ENCODE measurements at places on chromosomes 6 and 20. TPM values are rescaled to one million over a fixed set of nuclear protein-coding genes. Genes with fewer than 3 reads are reported as not detected.

DNA sequence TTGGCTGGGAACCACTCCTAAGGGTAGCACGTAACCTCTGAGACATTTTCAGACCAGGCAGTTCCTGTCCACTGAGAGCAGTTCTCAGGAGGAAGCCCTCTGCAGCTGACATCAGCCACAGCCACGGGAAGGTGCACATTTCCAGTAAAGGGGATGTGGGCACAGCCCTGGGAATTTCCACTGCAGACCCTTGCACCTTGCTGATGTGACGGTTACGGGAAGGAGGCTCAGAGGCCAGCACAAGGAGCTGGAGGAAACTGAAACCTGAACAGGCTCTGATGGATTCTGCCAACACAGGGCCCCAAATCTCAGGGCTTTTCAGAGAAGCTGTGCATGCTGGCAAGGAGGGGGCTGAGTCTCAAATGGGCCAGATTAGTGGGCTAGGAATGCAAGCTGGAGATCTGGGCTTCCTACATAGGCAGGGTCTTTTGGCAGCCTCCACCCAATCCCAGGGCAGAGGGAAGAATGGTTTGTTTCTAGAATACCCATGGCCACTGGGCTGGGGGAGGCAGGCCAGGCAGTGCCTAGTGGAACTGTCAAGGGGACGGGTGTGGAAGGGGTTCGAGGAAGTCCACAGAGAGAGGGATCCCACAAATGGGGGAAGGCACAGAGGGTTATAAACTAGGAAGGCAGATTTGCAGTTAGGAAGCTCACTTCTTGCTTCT lies 14.2 kb downstream of the EBF4 start:
- DNase-seq = no peak

Gene SPDEF
- 3.5 TPM for total RNA-seq

- no peak for DNase-seq
Measured at GRCh38 chr6:3623451-3624249, 127.9 kb downstream of the PXDC1 start.

Gene MUC22
- not detected for total RNA-seq

- DNase-seq = no peak
Measured at GRCh38 chr6:34773916-34774315, 16.6 kb downstream of the SNRPC start.

GRCh38 chr6:11926594-11927407 lies 85.3 kb upstream of the HIVEP1 start:
- no peak for DNase-seq

- no peak for DNase-seq
Measured at GRCh38 chr6:170232186-170233002, 58.5 kb downstream of the DLL1 start.

DNA sequence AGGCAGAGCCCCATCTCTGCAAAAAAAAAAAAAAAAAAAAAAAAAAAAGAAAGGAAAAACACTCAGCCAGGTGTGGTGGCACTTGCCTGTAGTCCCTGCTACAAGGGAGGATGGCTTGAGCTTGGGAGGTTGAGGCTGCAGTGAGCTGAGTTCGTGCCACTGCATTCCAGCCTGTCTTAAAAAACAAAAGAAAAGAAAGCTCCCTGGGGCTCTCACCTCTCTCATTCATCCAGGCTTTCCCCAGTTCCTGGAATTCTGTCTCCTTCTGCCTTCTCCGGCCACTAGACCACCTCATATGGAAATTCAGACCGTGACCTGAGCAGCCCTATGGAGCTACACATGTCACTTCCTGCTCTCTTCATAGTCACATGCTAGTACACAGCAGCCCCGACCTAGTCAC lies 101.1 kb upstream of the TAB2 start:
- DNase-seq = no peak

Gene PHF10
- 45.7 TPM for total RNA-seq

DNA sequence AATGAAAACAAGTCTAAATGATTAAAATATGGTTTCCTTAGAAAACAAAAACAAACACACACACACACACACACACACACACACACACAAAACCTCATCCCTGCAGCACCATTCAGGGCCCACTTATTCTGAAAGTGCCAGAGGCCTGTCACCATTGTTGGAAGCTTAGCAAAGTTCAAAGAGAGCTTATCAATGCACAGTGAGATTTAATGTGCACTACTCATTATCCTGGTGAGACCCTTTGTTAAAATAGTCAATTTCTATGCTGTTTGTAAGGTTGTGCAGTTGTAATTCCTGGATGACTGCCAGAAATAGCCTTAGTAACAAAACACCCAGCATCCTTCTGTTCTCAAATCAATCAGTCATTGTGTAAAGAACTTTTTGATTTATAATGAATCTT lies 482.9 kb downstream of the GRIK2 start:
- no peak for DNase-seq

GRCh38 chr6:156866220-156867015 lies 89.2 kb downstream of the ARID1B start:
- DNase-seq = no peak

Gene TFAP2C
- 4.2 TPM for total RNA-seq

GRCh38 chr6:37305841-37306425 lies 47.9 kb upstream of the RNF8 start:
- DNase-seq = no peak

GRCh38 chr6:6406715-6407070 lies 86.2 kb upstream of the F13A1 start:
- no peak for DNase-seq

Gene ADGRF4
- total RNA-seq = not detected

DNA sequence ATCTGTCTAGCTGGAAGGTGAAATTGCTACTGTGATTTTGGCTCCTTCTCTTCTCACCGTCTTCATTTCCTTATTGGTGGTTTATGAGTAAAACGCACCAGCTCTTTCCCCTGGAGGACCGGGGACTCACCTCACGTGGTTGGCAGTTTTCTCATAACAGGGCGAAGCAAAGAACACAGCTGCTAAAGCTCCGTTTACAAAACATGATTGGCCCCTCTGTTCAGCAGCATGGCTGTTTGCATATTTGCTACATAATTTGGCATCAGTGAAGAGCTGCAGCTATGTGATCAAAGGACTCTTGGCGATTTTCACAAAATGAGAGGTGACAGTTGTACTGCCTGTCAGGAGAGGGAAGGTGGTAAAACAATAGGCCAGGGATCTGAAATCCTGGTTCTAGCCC lies 20.5 kb upstream of the TMEM181 start:
- no peak for DNase-seq

DNA sequence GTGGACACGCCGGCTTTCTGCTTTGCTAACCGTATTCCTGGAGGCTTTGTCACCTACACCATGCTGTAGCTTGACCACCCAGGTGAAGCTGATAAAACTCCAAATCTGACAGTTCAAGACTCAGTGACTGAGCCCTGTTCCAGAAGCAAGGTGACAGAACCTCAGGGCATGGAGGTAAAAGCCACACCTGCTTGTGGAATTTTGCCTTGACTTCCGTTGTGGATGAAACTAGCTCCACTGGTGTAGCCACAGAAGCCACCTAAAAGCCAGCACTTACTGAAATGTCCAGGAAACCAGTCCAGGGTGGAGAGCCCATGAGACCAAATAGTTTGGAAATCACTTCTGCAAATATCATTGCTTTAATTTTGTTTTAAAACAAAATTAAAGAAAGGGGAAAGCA lies 11.0 kb downstream of the CST8 start:
- no peak for DNase-seq

- DNase-seq = no peak
Measured at GRCh38 chr20:1287306-1287705, 21.2 kb downstream of the SNPH start.

DNA sequence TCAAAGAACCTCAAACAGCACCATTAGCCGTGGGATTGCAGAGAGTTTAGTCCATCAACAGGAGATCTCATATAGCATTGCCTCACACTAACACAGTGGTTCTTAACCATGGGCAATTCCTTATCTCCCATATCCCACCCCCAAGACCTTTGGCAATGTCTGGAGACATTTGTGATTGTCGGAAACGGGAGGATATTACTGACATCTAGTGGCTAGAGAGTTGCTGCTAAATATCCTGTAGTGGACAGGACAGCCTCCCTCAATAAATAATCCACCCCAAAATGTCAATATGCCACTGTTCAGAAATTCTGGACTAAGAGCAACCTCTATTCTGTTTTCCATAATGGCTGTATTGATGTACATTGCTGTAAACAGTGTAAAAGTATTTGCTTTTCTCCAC lies 210.1 kb upstream of the CCN2 start:
- DNase-seq = no peak

DNA sequence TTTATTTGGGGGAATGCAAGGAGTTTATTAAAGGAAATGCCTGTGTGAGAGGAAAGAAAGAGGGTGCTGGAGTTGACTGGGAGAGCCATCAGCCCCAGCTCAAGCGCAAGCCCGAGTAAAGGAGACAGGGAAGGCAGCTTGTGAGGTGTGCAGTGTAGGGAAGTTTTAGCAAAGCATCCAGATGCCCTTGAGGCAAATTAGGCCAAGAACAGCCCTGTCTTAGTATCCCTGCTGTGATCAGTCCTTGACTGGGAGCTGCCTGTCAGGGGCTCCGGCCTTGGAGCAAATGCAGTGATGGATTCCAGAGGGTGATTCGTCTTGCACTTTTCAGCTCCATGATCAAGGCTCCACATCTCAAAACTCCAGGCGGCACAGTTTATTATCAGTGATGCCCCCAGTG lies 561.7 kb downstream of the KIF16B start:
- DNase-seq = no peak

DNA sequence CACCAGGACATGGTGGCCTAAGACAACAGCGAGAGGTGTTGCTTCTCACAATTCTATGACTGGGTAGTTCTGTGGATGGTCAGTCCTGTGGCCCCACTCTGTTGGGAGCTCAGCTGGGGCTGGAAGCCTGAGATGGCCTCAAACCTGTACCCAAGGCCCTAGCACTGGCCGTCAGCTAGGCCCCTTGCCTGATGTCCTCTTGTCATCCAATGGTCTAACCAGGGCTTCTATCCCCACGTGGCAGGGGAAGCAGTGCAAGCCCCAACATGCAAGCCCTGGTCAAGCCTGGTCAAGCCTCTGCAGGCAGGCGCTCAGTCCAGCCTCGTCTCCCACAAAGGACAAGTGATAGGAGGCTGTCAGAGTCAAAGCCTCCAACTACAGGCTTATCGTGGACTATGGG lies 196.5 kb upstream of the CST7 start:
- no peak for DNase-seq

DNA sequence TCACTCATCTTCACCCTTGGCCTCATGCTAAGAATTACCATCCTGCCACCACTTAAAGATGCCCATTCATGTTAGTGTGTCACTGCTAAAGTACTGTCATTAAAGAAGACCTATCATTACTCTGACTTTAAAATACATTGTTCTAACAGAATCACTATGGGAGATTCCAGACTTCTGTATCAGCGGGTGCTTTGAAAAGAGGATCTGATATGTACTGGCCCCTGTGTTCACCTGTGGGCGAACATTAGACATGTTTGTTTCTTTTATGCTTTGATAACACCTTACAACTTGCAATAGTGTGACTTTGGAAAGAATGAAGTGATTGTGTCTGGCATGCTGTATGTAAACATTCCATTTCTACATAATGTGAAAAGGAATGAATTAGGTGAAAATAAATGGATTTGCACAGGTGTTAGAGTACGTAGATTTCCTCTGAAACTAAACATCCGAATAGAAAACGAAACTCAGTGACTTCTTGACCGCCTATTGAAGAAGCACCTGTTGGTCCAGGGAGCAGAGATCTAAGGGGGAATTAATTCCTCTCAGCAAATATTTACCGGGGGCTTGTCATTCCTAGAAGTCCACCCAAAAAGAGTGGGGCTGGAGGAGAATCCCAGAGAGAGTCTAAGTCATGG lies 132.3 kb downstream of the CARMIL1 start:
- no peak for DNase-seq

GRCh38 chr6:159654483-159655098 lies 38.5 kb downstream of the SOD2 start:
- DNase-seq = no peak

DNA sequence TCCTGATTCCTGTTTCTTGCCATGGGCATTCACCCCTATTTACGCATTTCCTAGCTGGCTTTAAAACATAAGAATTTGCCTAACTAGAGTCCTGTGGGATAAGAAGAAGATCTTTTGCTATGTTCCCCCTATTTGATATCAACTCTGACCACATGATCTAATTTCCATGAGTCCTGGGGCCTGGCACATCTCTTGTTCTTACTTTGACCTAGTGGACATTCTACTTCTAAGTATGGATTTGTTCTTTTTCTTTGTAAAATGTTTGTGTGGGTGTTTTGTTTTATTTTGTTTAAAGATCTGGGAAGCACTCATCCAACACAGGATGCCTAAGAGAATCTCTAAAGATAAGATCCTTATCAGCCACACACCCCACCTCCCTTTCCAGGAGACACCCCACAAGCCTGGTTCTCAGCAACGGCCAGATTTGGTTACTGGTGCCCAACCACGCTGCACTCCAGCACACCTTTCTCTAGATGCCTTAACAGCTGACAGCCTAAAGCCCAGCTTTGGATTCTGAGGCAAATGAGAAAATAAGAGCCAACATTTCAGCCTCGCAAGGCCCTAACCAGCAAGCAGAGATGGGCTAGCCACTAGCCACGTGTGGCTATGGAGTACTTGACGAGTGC lies 74.7 kb downstream of the SLC23A2 start:
- DNase-seq = no peak

Gene SLC2A10
- 11.5 TPM for total RNA-seq

DNA sequence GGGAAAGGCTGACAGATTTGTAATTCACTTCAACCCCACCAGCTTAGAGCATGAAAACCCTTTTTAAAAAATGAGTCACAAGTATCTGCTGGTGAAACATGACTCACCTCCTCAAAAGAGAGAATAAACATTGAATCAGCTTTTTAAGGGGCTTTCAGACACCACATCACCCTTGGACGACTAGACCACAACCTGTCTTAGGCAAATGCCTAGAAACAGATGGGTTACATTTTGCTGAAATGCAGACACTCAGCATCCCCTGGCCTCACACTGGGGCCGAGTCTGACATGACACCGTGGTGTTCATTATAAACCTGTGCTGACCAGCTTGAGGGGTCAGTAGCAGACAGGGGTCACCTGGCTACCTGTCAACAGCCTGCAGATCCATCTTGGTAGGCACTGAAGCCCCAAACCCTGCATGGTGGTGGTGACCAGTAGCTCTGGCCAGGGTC lies 175.3 kb upstream of the CST7 start:
- no peak for DNase-seq

Gene CCM2L
- 18.8 TPM for total RNA-seq

Gene TPX2
- 1.9 TPM for total RNA-seq

- no peak for DNase-seq
Measured at GRCh38 chr6:125001684-125002405, 39.6 kb downstream of the RNF217 start.

Gene VSTM2L
- 14.1 TPM for total RNA-seq

Gene PBOV1
- total RNA-seq = not detected

DNA sequence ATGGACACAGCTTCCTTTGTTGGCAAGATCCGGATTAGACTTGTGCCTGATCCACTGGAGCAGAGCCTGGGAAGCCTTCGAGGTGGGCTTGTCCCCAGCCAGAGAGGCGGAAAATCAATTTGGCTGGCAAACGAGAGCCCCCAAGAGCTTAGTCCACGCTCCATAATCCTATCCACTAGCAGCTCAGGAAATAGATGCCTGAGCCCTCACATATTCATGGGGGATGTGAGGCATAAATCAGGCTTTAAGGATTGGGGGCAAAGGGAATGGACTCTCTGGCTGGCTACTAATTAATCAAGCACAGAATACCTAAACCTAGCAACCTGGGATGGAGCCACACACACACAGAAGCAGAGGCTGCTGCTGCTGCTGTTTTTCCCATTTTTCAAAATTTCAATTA lies 137.9 kb downstream of the PKHD1 start:
- DNase-seq = no peak

Gene PSORS1C2
- not detected for total RNA-seq

All from lower lobe of right lung (tissue), 2 donors.